ENCODE measurements at places on chromosomes 5 and 9.

GRCh38 chr9:16099732-16100536 lies 547.1 kb downstream of the CCDC171 start:
- peak; percentile 71 for DNase-seq

DNA sequence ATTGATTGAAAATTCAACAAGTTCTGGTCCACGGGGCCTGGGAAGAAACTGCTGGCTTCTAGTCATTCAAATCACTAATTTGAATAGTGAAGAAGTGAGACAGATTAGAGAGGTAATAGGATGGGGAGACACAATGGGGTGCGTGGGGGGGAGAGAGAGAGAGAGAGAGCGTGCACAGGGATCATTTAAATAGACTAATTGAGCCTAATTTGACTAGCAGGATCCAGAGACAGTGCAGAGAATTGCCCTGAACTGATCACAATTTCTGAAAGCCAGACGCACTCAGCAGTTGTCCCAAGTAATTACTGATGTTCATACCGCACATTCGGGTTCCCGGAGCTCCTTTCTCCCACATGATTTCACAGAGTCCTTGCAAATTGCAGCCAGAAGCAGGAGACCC lies 50.3 kb upstream of the C5orf58 start:
- DNase-seq = peak; percentile 38

DNA sequence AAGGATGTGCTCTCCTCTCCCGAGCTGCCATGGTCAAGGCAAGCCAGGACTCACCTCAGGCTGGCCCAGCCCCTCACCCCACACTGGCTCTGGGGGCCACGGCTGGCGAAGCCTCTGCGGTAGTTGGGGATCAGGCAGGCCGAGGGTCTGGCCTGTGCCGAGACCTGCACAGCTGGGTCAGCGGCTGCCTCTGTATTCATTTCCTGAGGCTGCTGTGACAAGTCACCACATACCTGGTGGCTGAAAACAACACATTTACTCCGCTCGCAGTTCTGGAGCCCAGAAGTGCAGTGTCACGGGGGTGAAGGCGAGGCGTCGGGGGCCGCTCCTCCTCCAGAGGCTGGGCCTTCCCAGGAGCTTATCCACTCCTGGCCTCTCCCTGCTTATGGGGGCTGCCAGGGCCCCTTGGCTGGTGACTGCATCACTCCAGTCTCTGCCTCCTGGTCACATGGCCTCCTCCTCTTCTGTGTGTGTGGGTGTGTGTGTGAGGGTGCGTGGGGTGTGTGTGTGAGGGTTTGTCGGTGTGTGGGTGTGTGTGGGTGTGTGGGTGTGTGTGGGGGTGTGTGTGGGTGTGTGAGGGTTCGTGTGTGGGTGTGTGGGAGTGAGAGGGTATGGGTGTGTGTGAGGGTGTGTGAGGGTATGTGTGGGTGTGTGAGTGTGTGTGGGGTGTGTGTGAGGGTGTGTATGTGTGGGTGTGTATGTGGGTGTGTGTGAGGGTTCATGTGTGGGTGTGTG lies 3.2 kb upstream of the SCGB3A1 start:
- no peak for DNase-seq

GRCh38 chr5:158434749-158435148 lies 575.8 kb upstream of the CLINT1 start:
- no peak for DNase-seq

GRCh38 chr9:94952565-94953373 lies 226.3 kb downstream of the AOPEP start:
- no peak for DNase-seq

DNA sequence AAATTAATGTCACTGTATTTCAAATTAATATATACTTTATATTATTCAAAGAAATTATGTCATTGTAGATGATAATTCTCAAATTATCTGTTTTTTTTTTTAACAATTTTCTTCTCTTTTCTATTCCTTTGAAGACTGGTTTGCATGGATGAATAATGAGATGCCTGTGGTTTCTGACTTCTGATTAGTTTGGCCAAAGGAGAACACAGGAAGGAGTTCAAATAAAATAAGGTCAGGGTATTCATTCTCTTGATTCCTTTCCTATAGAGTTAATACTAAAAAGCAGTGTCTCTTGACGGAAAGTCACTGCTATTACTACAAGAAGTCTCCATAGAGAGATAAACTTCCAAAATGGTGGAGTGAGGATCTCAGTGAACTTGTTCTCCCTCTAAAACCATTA lies 279.6 kb upstream of the FTMT start:
- no peak for DNase-seq

GRCh38 chr9:131393622-131394463 lies at the start of gene PRRC2B:
PRRC2B (plus strand) TSS chr9:131394086; CDS start chr9:131430145, 36,059 bp downstream.
- DNase-seq = peak; percentile 97

DNA sequence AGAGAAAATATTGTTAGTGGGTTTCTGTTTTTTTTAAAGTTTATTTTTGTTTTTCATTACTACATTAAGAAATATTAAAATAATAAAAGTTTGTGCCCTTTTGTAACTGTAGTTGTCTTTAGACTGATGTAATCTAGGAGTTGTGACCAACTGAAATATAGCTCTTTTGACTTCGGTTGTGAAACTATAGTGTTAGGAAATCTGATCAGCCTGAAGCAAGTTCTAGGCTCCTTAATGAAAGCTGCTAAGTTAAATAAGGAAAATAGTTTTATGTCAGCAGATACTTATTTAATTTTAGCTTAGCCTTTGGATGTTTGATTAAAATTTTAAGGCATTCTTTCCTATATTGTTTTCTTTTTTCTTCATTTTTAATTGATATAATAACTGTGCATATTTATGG lies 14.2 kb downstream of the AP3S1 start:
- no peak for DNase-seq

GRCh38 chr9:115194216-115194615 lies 76.3 kb upstream of the TNC start:
- no peak for DNase-seq

DNA sequence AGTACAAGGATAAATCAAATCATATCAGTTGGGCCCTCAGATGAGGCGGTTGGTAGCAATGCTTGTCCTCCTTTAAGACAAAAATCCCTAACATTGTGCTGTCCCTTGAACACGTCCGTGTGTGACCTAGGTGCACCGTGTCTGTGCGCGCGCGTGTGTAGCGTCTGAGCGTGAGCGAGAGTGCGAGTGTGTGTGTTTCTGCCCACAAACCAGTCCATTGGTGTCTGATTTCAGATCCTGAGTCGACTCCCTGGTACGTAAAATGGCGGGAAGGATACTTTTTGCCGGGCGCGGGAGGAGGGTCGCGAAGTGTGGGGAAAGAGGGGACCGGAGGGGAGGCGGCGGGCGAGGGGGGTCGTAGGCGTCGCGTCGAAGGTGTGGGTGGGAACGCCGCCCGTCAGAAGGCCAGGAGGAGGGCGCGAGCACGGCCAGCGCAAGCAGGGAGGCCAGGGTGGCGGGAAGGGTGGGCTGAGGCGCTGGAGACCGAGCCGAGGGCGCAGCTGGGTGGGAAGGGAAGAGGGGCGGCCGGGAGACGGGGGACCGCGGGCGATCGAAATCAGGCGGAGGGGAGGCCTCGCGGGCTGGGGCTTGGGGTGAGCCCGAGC lies 8.9 kb downstream of the OTP start:
- DNase-seq = peak; percentile 68

DNA sequence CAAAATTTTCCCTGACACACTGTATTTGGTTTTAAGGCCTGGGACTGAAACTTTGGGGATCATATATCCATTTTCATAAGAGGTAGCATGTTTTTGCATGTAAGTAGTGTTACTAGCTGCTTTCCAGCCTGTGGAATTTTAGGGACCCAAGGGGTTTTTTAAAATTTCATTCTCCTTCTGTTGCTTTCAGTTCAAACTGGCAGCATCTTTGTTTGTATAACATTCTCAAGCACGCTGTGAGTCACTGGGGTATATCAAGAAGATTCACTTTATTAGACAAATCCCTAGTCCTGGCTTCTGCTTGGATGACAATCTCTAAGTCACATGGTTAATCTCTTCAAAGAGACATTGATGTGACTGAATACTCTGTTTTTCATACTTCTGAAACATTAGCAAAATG lies 479.0 kb downstream of the CYLC2 start:
- DNase-seq = no peak

DNA sequence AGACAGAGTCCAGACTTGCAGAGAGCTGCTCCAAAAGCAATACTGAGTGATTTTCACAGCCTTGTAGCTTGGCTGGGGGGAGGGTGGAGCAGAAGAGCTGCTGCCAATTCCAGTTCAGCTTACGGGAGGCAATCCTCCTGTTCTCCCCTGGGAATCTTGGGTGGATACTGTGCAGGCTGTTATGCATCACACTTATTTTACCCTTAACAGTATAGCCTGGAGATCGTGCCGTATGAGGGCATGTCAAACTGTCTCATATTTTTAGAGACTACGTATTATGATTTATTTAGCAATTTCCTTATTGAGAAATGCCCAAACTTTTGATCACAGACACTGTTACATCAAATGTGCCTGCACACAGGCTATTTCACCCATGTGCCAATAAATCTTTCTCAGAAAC lies 85.2 kb downstream of the BASP1 start:
- DNase-seq = no peak

DNA sequence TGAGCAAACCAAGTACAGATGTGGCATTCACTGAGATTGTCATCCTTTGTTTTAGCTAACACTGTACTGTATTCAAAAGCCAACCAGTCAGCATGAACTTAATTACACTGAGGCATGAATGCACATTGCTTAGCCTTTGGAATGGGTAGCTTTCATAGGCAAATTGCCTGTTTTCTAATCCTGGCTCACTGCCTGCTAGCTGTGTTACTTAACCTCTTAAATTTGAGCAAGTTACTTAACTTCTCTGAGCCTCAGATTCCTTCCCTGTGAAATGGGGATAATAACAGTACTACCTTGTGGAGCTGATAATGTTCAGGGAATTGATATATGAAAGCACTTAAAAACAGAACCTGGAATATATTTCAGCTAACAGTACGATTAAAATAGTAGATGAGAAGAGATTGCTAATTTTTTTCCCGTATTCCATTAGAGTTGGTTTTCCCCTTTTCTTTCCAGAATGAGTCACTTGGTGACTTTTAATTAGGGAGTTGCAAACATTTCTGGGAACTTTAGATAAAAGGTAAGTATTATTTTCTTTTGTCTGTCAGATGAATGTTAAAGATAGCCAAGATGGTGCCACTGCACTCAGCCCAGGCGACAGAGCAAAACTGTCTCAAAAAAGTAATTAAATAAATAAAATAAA lies 43.9 kb downstream of the ARRDC3 start:
- no peak for DNase-seq

DNA sequence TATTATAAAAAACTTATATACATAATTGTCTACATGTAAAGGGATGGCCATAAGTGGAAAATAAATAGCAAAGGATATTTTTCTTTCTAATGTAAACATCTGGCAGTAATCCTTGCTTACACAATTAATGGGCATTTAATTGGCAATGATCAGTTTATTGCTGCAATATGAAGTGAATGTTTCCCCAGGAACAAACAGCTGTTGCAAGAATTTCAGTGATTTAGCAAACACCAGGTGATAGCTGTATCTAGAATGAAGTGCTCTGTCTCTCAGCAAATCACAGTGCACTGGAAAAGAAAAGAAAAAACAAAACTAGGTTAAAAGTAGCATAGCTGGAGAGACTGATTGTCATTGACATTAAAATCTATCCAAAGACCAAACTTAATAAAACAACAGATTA lies 594.5 kb upstream of the ARRDC3 start:
- no peak for DNase-seq

DNA sequence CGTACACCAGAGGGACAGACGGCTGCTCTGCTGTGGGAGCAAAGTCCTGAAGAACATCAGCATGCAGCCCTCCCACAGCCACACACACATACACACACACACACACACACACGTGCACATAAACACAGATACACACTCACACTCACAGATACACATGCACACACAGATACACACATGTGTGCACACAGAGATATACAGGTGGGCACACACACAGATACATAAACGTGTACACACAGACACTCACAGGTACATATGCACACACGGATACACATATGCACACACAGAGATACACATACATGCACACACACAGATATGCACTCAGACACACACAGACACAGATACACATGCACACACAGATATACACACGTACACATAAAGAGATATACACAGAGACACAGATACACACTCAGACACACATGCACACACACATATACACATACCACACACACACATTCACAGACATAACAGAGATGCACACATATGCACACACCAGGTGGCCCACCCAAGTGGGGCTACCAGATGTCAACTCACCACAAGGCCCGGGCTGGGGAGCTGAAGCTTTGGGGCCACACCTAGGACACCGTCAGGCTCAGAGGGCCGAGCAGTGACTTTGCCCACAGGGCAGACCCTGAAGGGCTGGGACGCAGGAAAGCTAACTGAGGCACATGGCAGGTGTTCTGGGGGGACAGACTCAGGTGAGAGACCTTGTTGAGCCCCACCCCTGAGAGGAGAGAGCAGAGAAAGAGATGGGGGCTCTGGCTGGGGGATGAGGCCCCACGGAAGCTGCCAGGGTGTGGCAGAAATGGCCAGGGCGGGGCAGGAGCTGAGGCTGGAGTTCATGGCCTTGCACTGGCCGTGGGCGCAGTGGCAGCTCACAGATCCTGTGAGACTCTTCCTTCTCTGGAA lies 148.6 kb upstream of the PPP1R26 start:
- no peak for DNase-seq

DNA sequence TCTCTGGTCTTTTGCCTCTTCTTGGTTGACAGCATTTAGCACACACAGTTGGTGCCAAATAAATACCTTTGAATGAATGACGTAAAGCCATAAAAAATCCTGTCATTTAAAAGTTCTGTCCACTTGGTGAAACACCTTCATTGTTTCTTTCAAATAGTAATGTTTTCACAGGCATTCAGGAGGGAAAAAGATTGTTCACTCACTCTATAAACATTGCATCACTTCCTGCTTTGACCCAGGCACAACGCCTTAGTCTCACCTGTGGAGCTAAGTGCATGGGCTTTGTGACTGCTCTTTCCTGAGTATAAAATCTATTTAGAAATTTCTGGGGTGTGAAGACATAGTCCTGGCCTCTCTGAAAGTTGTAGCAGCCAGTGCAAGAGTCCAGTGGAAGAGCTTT lies 88.9 kb upstream of the CXCL14 start:
- no peak for DNase-seq

- DNase-seq = no peak
Measured at GRCh38 chr5:112535356-112535755, 116.3 kb upstream of the EPB41L4A start.

GRCh38 chr5:61167382-61167781 lies 5.1 kb upstream of the SMIM15 start:
- DNase-seq = peak; percentile 31

DNA sequence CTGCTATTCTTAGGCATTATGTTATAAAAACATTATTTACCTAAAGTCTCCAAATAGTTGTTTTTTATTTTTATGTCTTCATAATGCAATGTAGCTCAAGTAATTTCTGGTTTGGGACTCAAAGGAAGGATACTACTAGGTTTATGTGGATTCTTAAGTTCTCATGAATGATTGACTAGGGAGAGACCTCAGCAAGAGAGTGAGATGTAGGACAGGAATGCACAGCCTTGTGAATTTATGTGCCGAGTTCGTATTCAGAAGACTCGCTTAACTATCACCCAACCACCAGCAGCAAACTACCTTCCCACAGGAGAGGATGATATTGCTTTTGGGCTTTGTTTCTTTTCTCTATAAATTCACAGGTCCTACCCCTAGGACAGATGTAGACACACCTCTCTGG lies 282.9 kb downstream of the ARHGEF28 start:
- no peak for DNase-seq

GRCh38 chr5:151023651-151024050 lies 3.3 kb downstream of the GPX3 start:
- DNase-seq = no peak
